ENCODE measurements at places on chromosomes 1 and 21.

DNA sequence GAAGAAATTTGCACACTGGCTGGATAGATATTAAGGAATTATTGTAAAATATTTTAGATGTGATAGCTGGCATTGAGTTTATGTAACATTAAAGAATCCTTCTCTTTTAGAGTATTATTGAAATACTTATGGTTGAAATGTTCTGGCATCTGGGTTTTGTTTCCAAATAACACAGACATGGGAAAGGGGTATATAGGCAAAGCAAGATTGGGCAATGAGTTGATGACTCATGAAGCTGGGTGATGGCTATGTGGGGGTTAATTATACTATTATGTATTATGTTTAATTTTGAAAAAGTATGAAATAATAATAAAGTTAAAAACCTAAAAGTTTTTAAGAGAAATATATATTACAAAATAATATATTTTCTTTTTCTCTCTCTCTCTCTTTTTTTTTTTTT is 12.5 kb upstream of the PTPN14 start:
- no peak overlapping the region for H3K4me3 ChIP-seq
- peaks cover 26% of the 10 kb centered on the region for H3K4me1 ChIP-seq
- DNase-seq: no peak
- no peak overlapping the region for H3K27ac ChIP-seq

- H3K4me3 ChIP-seq: no peak overlapping the region
- H3K4me1 ChIP-seq: 0 out of 2 replicates have a peak, but pooled peaks cover 5% of the 10 kb centered on the region
- H3K27me3 ChIP-seq: no peaks in the 10 kb centered on the region
These were observed 23.2 kb downstream of the SLC44A5 start for GRCh38 chr1:75587692-75588091.

DNA sequence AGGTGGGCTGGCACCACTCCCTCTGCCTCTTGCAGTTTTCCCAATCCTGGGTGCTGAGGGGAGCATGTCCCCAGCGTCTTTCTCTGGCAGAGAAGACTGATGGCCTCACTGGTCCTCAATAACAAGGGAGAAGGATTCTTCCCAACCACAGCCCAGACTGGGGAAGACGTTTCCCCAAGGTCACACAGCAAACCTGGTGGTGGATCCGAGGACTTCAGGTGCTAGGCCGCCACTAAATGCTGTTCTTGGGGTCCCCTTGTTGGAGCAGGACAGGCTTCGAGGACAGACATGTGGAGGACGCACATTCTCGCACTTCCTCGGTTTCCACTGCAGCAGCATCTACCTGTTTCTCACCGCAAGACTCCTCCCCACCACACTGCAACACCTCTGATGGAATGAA is 30.9 kb upstream of the PAX7 start:
- no peak overlapping the region for H3K27ac ChIP-seq
- no peak overlapping the region for H3K4me3 ChIP-seq
- H3K27me3 ChIP-seq: peaks cover 4% of the 10 kb centered on the region
- no peak for DNase-seq

GRCh38 chr1:242839101-242839500 is 314.6 kb upstream of the PLD5 start:
- no peak for DNase-seq
- no peak overlapping the region for H3K27ac ChIP-seq
- H3K36me3 ChIP-seq: no peaks in the 10 kb centered on the region
- peaks cover 3% of the 10 kb centered on the region for H3K4me1 ChIP-seq
- H3K27me3 ChIP-seq: no peaks in the 10 kb centered on the region

DNA sequence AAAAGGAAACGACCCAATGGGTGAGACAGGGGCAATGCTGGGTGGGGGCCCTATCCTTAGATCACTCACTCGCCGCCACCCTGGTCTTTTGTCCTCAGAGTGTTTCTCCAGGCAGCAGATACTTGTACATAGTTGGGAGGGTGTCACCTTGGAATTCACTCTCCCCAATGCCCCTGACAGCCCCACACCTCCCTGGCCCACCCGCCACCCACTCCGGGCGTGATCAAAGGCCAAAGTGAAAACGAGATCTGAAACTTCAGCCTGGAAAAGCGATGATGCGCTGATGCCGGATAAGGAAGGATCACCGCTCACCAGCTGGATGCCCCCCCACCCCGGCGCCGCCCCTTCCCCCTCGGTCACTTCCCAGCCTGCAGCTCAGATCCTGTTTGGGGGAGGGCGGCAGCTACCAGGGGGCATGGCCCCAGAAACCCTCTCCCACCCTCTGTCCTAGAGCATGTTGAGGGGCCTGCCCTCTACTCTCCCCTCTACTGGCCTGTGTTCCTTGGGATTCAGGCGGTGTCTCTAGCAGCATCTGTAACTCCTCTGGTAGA is 33.6 kb upstream of the CASZ1 start:
- no peaks in the 10 kb centered on the region for H3K27me3 ChIP-seq
- no peak for DNase-seq
- no peaks in the 10 kb centered on the region for H3K36me3 ChIP-seq

- no peaks in the 10 kb centered on the region for H3K27me3 ChIP-seq
- no peaks in the 10 kb centered on the region for H3K4me1 ChIP-seq
- DNase-seq: no peak
- H3K36me3 ChIP-seq: peaks cover 5% of the 10 kb centered on the region
These were observed 11.5 kb downstream of the PFKFB2 start for GRCh38 chr1:207064561-207064960.

- no peaks in the 10 kb centered on the region for H3K36me3 ChIP-seq
- H3K27me3 ChIP-seq: no peaks in the 10 kb centered on the region
- peaks cover 3% of the 10 kb centered on the region for H3K4me1 ChIP-seq
- no peak overlapping the region for H3K4me3 ChIP-seq
These were observed 65.8 kb downstream of the AK5 start for GRCh38 chr1:77347646-77348045.

DNA sequence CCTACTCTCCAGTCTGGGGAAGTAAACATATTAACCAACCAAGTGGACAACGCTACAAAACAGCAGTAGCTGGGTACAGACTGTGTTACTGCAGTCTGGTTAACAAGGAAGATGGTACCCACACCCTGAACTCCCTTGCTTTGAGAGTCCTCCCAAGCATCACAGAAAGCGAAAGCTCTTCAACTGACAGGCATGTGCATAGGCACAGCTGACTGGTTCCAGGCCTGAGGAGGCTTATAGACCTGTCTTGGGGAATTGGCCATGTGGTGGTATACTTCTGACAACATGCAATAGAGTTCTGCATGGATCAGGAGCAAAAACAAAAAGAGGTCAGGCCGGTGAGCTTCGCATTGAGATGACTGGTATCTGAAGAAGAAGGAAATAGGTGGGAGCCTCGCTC is 17.4 kb downstream of the LMX1A start:
- H3K4me1 ChIP-seq: no peaks in the 10 kb centered on the region
- no peak overlapping the region for H3K4me3 ChIP-seq
- no peak overlapping the region for H3K27ac ChIP-seq
- no peaks in the 10 kb centered on the region for H3K36me3 ChIP-seq
- H3K27me3 ChIP-seq: no peaks in the 10 kb centered on the region

DNA sequence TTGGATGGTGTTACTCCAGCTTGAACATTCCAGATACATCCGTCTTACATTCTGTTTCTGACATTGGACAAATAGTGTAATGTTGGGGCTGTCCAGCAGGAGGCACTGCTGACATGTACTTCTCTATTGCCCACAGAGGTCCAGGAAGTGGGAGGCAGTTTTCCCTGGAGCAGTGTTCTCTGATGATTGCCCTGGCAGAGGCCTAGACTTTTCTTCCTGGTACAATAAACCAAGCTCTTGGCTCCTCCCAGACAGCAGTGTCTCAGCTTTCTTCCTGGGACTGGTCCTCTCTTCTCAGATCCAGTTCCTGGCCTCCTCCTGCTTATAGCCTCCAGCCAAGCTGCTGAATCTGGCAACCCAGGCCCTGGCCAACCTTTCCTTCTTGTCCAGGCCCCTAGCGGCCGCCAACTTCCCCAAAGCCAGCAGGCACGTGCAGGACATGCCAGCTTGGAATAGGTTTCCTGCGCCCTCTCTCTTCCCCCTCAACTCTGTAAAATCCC is 14.9 kb upstream of the IFNLR1 start:
- H3K36me3 ChIP-seq: no peaks in the 10 kb centered on the region
- H3K4me1 ChIP-seq: no peaks in the 10 kb centered on the region
- H3K27me3 ChIP-seq: no peaks in the 10 kb centered on the region
- H3K27ac ChIP-seq: no peak overlapping the region

Measured in SK-N-SH (cell line).